ENCODE measurements at places on chromosomes 11 and 22. TPM values are rescaled to one million over a fixed set of nuclear protein-coding genes. Genes with fewer than 3 reads are reported as not detected.

DNA sequence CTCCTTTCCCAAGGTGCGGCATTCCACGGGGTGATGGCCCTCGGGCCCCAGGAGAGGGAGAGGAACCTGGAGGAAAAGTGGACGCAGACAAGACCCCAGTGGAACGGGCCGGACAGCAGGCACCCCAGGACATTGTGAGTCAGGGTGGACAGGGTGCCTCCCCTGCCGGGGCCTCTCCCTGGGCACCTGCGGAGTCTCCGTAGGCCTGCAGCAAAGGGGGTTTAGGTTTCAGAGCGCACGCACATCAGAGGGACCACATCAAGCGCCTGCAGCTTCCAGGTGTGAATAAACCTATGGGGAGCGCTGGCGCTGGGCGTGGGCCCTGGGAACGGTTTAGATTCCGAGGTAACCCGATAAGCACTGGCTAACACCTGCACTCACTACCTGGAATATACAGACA is 22.7 kb upstream of the FGF19 start:
- no peak overlapping the region for H3K4me3 ChIP-seq
- no peak for DNase-seq
- H3K4me1 ChIP-seq, result no peaks in the 10 kb centered on the region
- H3K27ac ChIP-seq, result no peak overlapping the region
- no peaks in the 10 kb centered on the region for H3K27me3 ChIP-seq

The OR52K1 gene
- not detected for total RNA-seq

The GAL gene
- 3.4 TPM for total RNA-seq

DNA sequence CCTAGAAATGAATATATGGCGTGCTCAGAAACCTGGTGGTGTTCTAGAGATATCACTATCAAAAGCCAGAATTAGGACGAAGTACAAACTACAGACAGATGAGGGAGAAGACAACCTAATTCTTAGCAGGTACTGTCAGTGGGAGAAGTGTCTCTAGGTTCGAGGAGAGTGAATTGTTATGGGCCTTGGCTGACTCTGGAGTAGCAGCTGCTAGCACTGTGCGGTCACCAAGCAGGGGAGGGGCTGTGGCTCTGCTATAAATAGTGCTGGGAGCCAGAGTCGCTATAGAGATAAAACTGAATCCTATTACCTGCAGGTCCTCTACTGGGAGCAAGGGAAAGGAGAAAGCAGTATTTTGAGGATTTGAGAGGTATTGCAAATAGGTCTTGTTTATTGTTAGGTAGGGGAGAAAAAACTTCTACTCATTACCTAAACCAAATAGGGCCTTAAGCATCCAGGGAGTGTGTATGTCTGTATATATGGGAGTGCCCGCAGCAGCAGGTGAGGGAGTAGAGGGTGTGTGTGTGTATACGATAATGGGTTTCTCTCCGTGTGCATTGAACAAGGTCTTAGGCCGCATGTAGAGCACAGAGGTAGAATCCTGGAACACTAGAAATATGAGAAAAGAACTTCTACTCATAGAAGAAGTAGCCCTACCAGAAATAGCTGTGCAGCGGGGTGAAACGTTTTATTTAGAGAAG is 2.2 kb downstream of the MADD start:
- H3K27ac ChIP-seq, result peak overlapping the region; percentile 93
- peak; percentile 76 for DNase-seq
- no peak overlapping the region for H3K4me3 ChIP-seq
- no peaks in the 10 kb centered on the region for H3K36me3 ChIP-seq
- peaks cover 35% of the 10 kb centered on the region for H3K4me1 ChIP-seq

GRCh38 chr11:100438376-100438775 is 248.7 kb upstream of the ARHGAP42 start:
- DNase-seq, result no peak
- peaks cover 4% of the 10 kb centered on the region for H3K4me1 ChIP-seq
- H3K27ac ChIP-seq, result peak overlapping the region; percentile 31

The PKP3 gene
- 48.8 TPM for total RNA-seq

The PIWIL4 gene
- total RNA-seq, result 6.5 TPM

The HTR3B gene
- total RNA-seq, result not detected

The EFEMP2 gene
- total RNA-seq, result 25.4 TPM

The PGA3 gene
- 26.4 TPM for total RNA-seq

The C22orf39 gene
- 36.1 TPM for total RNA-seq

DNA sequence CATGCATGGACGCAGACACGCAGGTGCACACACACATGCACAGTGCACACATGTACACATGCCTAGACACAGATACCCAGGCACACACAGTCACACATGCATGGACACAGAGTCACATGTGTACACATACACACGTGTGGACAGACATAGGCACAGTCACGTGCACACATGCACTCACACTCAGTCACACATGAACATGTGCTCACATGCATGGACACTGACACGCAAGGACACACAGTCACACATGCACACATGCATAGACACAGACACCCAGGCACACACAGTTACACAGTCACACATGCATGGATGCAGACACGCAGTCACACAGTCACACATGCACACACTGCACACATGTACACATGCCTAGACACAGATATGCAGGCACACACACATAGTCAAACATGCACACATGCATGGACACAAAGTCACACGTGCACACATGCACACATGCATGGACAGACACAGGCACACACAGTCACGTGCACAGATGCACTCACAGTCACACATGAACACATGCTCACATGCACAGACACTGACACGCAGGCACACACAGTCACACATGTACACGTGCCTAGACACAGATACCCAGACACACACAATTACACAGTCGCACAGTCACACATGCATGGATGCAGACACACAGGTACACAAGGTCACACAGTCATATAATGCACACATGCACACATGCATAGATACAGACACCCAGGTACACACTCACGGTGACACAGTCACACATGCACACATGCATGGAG is 16.8 kb downstream of the MUC2 start:
- no peaks in the 10 kb centered on the region for H3K4me1 ChIP-seq
- no peak for DNase-seq
- H3K27me3 ChIP-seq, result no peaks in the 10 kb centered on the region

The PTPN5 gene
- 0.26 TPM for total RNA-seq

The TRIM6 gene
- 2.1 TPM for total RNA-seq

- no peak overlapping the region for H3K4me3 ChIP-seq
- no peaks in the 10 kb centered on the region for H3K36me3 ChIP-seq
- no peak for DNase-seq
- no peaks in the 10 kb centered on the region for H3K4me1 ChIP-seq
Measured at GRCh38 chr11:44709281-44709562, 17.5 kb upstream of the TSPAN18 start.

DNA sequence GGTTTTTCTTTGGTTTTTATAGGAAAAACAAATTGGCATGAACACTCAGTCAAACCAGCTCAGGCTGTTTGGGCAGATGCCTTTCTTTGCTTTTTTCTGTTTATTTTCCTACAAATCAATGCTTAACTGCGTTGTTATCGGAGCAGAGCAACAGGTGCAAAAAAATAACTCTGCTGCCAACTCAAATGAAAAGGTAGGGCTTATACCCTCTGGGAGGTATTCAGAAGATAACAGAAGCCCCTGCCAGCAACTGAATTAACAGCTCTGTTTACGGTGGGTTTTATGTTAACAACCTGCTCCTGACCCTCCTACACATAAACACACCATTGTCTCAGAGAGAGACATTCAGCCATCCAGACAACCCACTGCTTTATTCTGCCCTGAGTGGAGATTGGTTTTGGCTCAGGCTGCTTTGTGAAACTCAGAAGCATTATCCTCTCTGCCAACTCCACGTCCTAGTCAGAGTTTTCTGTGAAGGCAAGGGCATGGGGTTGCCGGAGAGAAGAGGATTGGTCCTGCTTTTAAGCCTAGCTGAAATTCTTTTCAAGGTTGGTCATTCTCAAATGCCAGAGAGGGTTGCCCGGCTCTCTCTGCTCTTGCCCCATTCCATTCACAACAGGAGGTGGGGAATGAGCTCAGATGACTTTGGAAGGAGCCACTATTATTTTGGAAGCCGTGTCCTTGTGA is 11.4 kb downstream of the EHF start:
- no peaks in the 10 kb centered on the region for H3K27me3 ChIP-seq
- H3K4me1 ChIP-seq, result peaks cover 78% of the 10 kb centered on the region
- no peak overlapping the region for H3K4me3 ChIP-seq
- no peaks in the 10 kb centered on the region for H3K36me3 ChIP-seq
- H3K27ac ChIP-seq, result peak overlapping the region; percentile 92

- no peaks in the 10 kb centered on the region for H3K4me1 ChIP-seq
- H3K27me3 ChIP-seq, result no peaks in the 10 kb centered on the region
- H3K27ac ChIP-seq, result no peak overlapping the region
- no peaks in the 10 kb centered on the region for H3K36me3 ChIP-seq
Measured at GRCh38 chr11:74162681-74163467, 7.9 kb downstream of the C2CD3 start.

GRCh38 chr11:112644410-112645131 is 316.6 kb upstream of the NCAM1 start:
- no peak for DNase-seq
- no peaks in the 10 kb centered on the region for H3K27me3 ChIP-seq
- no peaks in the 10 kb centered on the region for H3K36me3 ChIP-seq
- H3K4me1 ChIP-seq, result no peaks in the 10 kb centered on the region
- H3K27ac ChIP-seq, result no peak overlapping the region
- H3K4me3 ChIP-seq, result no peak overlapping the region

GRCh38 chr11:65962141-65962564 is 619 bp downstream of the SART1 start:
- H3K27me3 ChIP-seq, result no peaks in the 10 kb centered on the region
- DNase-seq, result no peak
- peak overlapping the region; percentile 99 for H3K4me3 ChIP-seq
- H3K36me3 ChIP-seq, result peaks cover 8% of the 10 kb centered on the region
- peaks cover 26% of the 10 kb centered on the region for H3K4me1 ChIP-seq
- no peak overlapping the region for H3K27ac ChIP-seq

DNA sequence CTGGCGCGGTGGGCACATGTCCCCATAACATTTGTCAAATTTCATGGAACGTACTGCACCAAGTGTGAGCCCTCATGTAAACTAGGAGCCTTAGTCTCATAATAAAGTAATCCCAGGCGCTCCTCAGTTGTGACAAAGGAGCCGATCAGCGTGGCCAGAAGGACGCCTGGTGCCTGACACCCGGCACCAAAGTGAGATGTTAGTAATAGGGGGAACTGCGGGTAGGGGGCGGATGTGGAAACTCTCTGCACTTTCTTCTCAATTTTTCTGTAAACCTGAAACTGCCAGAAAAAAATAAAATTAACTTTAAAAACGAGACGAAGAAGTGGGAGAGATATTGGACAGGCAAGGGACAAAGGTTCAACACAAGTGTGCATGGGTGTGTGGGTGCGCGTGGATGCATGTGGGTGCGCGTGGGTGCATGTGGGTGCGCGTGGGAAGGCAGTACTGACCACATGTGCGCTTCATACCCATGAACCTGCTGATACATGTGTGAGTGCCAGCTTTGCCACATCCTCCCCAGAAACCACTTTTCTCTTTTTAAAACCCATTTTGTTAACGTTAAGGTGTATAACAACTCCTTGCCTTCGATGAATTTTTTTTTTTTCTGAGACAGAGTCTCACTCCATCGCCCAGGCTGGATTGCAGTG is 55.4 kb upstream of the LINC01488 start:
- H3K36me3 ChIP-seq, result no peaks in the 10 kb centered on the region
- no peaks in the 10 kb centered on the region for H3K4me1 ChIP-seq
- DNase-seq, result no peak
- H3K27me3 ChIP-seq, result no peaks in the 10 kb centered on the region

The PKNOX2 gene
- total RNA-seq, result 4.2 TPM

- H3K27ac ChIP-seq, result no peak overlapping the region
- no peaks in the 10 kb centered on the region for H3K27me3 ChIP-seq
- H3K4me1 ChIP-seq, result no peaks in the 10 kb centered on the region
- no peaks in the 10 kb centered on the region for H3K36me3 ChIP-seq
- DNase-seq, result no peak
- H3K4me3 ChIP-seq, result no peak overlapping the region
Measured at GRCh38 chr11:40027720-40028119, 1431.7 kb downstream of the LRRC4C start.

DNA sequence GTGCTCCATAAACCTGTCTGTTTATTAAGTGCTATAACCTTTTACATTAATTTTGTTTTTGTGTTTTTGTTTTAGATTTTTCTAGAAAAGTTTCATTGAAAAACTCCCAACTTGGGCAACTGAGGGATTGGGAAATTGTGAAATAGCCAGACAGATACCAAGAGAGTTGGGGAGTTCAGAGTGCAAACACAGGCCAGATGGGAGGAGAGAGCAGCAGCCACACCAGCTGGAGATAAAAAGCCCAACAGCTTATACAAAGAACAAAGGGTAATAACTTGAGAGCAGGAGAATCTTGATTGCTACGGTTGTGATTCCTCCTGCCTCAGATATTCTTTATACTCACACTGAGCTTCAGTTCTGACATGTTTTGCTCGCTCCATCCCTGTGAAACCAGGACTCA is 1642.2 kb downstream of the LRRC4C start:
- no peak overlapping the region for H3K4me3 ChIP-seq
- no peak overlapping the region for H3K27ac ChIP-seq
- H3K36me3 ChIP-seq, result no peaks in the 10 kb centered on the region
- no peak for DNase-seq
- H3K27me3 ChIP-seq, result no peaks in the 10 kb centered on the region

The PRAME gene
- total RNA-seq, result not detected

DNA sequence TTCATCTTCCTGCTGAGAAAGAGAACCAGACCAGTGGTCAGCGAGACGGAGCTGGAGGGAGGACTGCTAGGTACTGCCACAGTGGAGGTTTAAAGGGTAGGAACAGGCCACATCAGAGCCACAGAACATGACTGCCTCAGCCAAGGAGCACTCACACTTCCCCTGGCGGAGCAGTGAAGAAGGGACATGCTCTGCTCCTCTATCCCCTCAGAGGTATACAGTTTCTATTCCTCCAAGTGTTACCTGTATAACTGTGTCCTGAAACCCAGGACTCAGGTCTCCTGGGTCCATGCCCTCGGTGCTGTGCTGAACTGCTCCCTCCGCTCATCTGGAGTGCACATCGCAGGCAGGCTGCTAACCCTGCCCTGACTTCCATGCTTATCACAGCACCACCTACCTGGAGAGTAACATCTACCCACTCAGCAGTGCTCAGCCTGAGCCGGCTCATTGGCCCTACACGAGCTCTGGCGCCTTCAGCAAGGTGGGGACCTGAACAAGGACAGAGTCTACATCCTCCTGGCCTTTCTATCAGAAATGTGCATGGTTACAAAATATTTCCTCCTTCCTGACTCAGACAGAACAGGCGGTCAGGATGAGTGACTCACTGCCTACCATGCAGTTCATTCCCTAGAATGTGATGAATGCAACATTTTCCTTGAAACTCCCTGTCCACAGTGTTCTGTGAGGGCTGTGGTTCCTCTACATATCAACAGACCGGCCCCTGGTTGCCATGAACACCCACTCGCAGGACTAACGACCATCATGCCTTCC is 52.9 kb downstream of the C11orf58 start:
- H3K27me3 ChIP-seq, result no peaks in the 10 kb centered on the region
- no peak overlapping the region for H3K27ac ChIP-seq
- no peaks in the 10 kb centered on the region for H3K36me3 ChIP-seq
- H3K4me3 ChIP-seq, result no peak overlapping the region

GRCh38 chr11:34148504-34149165 is 43.2 kb downstream of the NAT10 start:
- no peaks in the 10 kb centered on the region for H3K4me1 ChIP-seq
- no peak for DNase-seq
- peaks cover 31% of the 10 kb centered on the region for H3K36me3 ChIP-seq
